ENCODE measurements at places on chromosomes 12 and 14.

DNA sequence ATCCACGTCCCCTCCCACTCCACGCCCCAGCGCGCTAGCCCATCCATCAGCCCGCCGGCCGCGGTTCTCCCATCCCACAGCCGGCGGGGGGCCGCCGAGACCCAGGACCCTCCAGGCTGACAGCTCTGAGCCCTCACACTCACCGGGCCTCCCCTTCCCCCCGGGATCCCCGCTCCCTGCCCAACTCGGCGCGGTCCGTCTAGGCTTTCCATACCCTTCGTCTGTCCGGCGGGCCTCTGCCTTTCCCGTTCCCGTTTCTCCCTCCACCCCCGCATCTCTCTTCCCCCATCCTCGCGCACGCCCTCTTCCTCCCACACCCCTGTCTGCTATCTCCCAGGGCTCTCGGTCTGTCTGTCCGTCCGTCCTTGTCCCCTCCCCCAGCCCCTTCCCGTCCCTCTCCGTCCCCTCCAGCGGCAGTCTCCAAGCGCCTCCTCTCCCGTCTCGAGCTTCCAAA lies 726 bp downstream of the ZFHX2 start:
- no peak for DNase-seq

DNA sequence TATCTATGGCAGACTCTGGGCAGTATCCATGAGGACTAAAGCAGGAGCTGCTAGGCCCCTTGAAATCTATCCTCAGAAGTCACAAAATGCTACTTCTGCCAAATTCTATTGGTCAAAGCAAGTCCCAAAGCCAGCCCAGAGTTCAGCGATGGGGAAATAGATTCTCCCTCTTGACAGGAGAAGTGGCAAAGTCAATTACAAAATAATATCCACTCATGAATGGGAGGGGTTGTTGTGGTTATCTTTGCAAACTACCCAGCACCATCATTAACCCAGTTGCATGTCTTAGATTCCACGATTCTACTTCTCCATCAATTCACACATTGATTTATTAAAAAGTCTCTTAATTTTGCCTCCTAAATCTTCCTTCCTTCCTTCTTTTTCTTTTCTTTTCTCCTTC lies 30.7 kb upstream of the STXBP6 start:
- no peak for DNase-seq

DNA sequence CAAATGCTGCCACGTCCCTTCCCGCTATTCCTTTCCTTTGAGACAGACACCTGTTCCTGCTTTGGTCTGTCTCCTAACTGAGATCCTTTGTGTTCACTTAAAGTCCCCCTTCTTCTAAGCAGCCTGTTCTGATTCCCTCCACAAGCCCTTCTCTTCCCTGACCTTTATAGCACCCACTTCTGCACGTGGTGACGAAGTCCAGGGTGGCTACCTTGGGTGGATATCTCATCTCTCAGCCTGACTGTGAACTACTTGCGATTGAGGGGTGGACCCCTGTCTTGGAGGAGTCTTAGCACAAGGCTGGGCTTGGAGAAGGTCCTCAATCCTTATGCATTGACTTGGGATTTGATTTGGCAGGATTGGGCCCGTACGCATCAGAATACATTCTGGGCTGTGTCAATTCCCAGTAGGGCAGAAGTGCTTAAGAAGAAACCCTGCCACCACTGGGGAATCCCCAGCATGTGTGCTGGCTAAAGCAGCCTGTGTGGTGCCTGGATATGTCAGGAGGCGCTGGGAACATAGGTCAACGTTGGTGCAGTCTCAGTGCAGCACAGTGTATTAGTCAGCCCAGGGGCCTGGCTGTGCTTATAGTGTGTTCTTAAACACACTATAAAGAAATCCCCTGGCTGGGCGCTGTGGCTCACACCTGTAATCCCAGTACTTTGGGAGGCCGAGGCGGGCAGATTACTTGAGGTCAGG lies 23.6 kb downstream of the KRT80 start:
- no peak for DNase-seq

DNA sequence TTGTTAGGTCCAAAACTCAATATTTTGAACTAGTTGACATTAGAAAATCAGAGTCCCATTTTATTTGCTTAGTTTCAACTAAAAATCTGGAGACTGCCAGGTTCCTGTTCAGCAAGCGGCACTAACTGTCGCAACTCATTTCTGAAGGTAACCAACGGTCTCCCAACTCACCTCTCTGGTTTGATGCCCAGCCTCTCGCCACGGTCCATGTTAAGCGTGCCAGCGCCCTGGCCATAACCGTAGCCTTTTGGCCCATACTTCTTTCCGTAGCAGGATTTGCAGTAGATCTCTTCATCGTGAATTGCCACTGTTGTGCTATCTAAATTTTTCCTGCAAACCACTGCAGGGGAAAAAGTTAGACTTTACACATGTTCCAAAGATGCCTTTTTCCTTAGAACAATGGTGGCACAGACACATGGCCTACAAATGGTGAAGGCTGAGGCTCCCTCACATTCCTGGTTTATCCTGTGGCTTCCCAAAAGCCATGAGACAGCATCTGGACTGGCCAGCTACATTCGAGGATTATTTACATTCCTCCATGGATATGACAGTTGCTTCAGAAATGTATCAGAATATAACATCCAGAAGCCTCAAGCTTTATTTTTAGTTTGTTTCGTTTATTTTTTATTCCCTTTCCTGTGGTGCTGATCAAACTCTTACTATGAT lies 15.7 kb downstream of the CSRP2 start:
- DNase-seq: peak; percentile 76

DNA sequence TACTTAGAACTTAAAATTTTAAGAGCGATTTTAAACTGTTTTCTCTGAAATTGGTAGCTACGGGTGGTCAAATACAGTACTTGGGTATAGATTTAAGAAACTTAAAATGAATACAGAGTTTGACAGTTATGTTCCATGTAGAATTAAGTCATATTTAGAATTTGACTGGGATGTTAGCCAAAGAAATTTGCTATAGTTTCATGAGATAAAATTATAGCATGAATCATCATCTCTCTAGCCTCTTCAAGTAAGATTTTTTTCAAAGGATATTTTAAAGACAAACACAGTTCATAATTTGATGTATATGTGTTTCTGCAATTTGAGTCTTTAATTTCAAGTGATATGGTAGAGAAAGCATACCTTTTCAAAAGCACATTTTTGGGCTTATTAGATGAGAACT lies 41.0 kb downstream of the ZCRB1 start:
- no peak for DNase-seq

DNA sequence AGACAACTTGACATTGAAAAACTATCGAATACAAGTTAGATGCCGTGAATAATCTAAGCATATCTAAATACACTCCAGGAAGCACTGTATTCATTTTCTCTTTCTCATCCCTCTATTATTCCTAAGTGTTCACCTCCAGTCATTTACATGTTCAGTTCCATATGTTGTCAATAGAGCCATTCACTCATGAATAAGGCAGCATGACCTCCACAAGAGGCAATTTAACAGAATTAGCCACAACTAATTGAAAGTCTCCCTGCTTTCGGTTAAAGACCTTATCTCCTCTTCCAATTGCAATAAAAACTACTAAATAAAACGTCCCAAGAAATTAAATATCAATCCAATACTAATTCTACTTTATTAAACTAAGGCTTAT lies 1.8 kb downstream of the LRIG3 start:
- no peak for DNase-seq

Measured in AG08396 (cell line).